CD4-positive, alpha-beta T cell treated with Interleukin-21 for 1 hour (primary cell): ENCODE measurements at places on chromosomes 11 and 22.

DNA sequence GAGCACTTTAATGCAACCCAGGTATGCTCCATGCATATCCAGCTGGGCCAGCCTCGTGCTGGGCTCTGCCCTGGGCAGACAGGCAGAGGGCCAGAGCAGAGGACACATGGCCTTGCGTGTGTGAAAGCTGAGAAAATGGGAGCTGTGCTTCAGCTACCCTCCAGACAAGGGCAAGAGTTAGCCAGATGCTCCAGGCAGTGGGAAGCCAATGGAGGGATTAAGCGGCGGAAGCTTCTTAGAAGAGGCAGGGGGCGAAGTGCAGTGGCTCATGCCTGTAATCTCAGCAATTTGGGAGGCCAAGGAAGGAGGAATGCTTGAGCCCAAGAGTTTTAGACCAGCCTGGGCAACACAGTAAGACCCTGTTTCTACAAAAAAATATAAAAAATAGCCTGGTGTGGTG lies 9.8 kb upstream of the ARHGEF17 start:
- no peak for DNase-seq

- DNase-seq: no peak
Observed at GRCh38 chr22:37801946-37802309, 5.8 kb upstream of the GCAT start.

DNA sequence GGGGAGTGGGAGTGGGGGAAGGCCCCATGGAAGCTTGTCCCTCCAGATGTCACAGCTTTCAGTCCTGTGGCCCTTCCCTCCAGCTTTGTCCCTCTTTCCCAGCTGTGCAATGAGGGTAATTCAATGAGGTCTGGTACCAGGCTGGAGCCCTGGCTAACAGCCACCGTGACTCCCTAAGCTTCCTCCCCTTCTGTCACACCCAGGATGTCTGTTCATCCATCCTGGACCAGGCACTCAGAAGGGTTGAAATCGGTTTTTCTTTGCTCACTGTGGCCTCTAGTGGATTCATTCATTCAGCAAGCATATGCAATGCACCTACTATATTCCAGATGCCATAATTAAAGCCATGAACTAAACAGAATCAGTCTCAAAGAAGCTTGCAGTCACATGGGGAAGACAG lies 38.7 kb downstream of the SYT13 start:
- no peak for DNase-seq

DNA sequence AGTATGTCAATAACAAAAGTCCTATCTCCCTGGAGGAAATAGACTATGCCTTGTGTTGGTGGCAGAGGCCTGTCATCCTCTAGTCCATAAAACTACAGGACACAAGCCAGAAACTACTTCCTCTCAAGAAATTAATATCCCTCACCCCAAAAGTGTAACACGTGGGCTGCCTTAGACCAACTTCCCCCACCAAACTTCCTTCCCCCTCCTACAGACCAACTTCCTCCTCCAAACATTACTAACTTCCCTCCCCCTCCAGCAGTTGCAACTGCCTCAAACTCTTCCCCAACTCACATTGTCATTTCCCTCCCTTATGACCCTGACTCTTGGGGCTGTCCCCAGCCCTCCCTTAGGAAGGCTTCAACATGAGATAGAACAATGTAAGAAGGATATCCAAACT lies 6.3 kb downstream of the OR52K2 start:
- DNase-seq: peak; percentile 13

DNA sequence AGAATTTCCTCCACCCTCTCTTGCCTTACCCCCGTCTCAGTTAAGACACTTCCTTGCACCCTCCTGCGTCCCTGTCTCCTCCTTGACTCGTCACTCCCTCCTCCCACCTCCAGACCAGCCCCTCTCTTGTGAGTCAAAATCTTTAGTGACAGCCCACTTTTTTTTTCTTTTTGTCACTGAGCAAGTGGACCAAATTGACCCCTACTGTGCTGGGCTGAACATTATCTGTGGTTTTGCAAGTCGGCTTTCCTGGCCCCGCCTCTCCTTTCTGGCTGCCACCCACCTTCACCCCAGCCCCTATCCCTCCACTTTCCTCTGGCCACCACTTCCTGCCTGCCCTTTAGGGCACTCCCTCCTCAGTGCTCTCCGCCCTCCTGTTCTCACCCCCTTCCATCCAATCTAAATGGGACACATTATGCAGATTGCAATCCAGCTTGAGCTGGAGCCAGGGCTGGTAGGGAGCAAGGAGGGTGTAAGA lies at the start of gene APLNR:
Gene APLNR (minus strand): TSS at position 47 of the 478 bp plus-strand sequence. CDS start 246 bp downstream, outside the sequence.
- DNase-seq: no peak

DNA sequence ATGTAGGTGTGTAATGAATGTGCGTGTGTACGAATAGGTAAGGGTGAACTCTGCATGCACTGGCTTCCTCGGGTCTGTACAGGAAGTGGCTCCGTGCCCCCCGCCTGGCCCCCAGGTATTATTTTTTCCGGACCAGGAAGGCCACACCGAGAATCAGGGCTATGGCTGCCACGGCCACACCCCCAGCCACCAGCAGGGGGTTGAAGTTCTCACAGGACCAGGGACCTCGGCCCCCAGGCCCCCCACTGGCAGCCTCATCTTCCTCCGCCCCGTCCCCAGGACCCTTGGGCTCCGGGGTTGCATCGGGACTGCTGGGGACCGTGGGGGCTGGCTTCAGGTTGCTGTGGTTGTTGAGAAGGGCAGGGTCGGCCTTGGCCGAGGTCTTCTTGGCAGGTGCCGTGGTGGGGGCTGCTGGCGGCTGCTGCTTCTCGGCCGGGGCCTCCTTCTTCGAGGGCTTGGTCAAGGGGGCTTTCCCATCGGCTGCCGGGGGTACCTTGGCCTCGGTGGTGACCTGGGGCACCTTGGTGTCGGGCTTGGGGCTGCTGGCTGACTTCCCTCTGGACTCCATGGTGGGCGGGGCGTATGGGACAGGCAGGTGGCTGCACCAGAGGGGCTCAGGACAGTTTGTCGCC lies 1.8 kb downstream of the CEND1 start:
- DNase-seq: no peak

- no peak for DNase-seq
Observed at GRCh38 chr11:103944251-103944940, 92.0 kb upstream of the DDI1 start.
